ENCODE measurements at places on chromosomes 11 and 22. TPM values are rescaled to one million over a fixed set of nuclear protein-coding genes. Genes with fewer than 3 reads are reported as not detected.

- H3K27me3 ChIP-seq: peaks cover 30% of the 10 kb centered on the region
- peak; percentile 38 for DNase-seq
These were observed 98.2 kb upstream of the NNMT start for GRCh38 chr11:114197799-114198500.

DNA sequence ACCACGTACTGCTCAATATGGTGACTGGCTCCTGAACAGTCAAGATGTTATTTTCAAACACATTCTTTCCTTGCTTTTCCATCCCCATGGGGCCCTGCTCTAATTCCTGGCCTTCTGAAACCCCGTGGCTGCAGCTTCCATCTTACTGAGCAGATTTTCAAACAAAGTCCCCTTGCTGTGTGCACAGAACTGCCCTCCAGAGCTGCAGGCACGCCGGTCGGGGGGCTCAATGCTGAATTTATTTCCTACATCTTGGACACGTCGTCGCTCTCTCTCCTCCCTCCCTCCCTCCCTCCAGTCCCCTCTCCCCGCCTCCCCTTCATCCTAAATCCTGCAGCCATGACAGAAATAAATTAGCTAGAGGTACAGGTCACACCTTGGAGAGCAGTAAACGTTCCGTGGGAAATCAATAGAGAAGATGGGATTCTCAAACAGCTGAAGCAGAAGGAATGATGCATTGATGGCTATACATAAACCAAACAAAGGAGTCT lies 243.1 kb upstream of the BLID start:
- H3K27me3 ChIP-seq: peaks cover 10% of the 10 kb centered on the region
- no peaks in the 10 kb centered on the region for H3K4me1 ChIP-seq
- no peak overlapping the region for H3K4me3 ChIP-seq
- DNase-seq: no peak
- peaks cover 9% of the 10 kb centered on the region for H3K36me3 ChIP-seq
- H3K27ac ChIP-seq: no peak overlapping the region

DNA sequence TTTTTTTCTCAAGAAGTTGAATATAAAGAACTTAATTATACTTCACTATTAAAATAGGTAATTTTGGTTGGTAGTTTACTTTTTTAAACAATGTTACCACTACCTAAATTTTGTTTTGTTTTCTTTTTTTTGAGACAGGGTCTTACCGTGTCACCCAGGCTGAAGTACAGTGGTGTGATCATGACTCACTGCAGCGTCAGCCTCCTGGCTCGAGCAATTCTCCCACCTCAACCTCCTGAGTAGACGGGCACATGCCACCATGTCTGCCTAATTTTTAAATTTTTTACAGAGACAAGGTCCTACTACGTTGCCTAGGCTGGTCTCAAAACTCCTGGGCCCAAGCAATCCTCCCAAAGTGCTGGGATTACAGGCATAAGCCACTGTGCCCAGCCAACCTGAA lies 17.6 kb downstream of the SPCS2 start:
- H3K36me3 ChIP-seq: peaks cover 13% of the 10 kb centered on the region
- no peak for DNase-seq
- peaks cover 17% of the 10 kb centered on the region for H3K4me1 ChIP-seq
- no peaks in the 10 kb centered on the region for H3K27me3 ChIP-seq
- H3K27ac ChIP-seq: no peak overlapping the region
- no peak overlapping the region for H3K4me3 ChIP-seq

- no peak overlapping the region for H3K27ac ChIP-seq
- peaks cover 19% of the 10 kb centered on the region for H3K27me3 ChIP-seq
- no peak for DNase-seq
- H3K4me1 ChIP-seq: peaks cover 37% of the 10 kb centered on the region
- no peak overlapping the region for H3K4me3 ChIP-seq
These were observed 8.6 kb upstream of the MIAT start for GRCh38 chr22:26648528-26649388.

GRCh38 chr22:32994041-32994830 lies 63.9 kb downstream of the SYN3 start:
- H3K27ac ChIP-seq: no peak overlapping the region
- H3K4me3 ChIP-seq: no peak overlapping the region
- peaks cover 16% of the 10 kb centered on the region for H3K4me1 ChIP-seq
- no peak for DNase-seq
- H3K36me3 ChIP-seq: no peaks in the 10 kb centered on the region

GRCh38 chr11:90717522-90717921 lies 494.7 kb upstream of the CHORDC1 start:
- no peak for DNase-seq
- H3K27me3 ChIP-seq: no peaks in the 10 kb centered on the region
- no peaks in the 10 kb centered on the region for H3K4me1 ChIP-seq

DNA sequence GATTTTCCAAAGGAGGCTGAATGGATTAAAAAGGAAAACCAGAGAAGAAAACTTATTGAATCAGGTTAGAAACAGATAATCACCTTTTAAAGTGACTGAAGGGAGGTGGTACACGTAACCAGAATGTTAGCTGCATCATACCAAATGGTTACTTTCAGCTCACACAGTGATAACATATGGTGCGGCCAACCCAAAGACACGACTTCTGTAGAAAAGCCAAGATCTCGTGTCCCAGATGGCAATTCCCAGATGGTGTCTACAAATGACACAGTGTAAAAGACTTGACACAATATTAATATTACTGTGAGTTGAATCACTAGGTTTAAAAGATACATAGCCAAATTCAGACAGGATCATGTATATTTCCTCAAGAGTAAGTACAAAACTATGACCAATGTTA lies 5.2 kb downstream of the PPP2R1B start:
- peaks cover 70% of the 10 kb centered on the region for H3K36me3 ChIP-seq
- H3K4me1 ChIP-seq: peaks cover 39% of the 10 kb centered on the region
- H3K27me3 ChIP-seq: 0 out of 2 replicates have a peak, but pooled peaks cover under 1% of the 10 kb centered on the region
- no peak for DNase-seq
- no peak overlapping the region for H3K4me3 ChIP-seq

DNA sequence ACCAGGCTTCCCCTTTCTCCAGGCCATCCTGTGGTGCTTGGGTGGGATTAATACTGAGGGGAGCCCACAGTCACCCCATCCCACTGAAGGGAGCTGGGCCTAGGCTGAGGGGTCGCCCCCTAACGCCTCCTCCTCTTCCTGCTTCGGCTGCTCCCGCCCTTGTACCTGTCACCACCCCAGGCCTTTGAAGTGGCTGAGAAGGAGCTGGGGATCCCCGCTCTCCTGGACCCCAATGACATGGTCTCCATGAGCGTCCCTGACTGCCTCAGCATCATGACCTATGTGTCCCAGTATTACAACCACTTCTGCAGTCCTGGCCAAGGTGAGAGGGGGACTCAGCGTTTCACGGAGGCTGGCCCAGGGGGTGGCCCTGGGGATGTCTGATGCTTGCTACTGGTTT lies 6.1 kb downstream of the MICALL1 start:
- peaks cover 37% of the 10 kb centered on the region for H3K4me1 ChIP-seq
- H3K27me3 ChIP-seq: no peaks in the 10 kb centered on the region
- no peak overlapping the region for H3K4me3 ChIP-seq
- peaks cover 22% of the 10 kb centered on the region for H3K36me3 ChIP-seq
- DNase-seq: no peak
- H3K27ac ChIP-seq: no peak overlapping the region

GRCh38 chr22:21051145-21051830 lies 5.5 kb downstream of the LRRC74B start:
- no peak overlapping the region for H3K4me3 ChIP-seq
- 0 out of 2 replicates have a peak overlapping the region, but pooled peaks have one; percentile 23 for H3K27ac ChIP-seq
- H3K4me1 ChIP-seq: peaks cover 26% of the 10 kb centered on the region
- no peak for DNase-seq

GRCh38 chr11:64935359-64936081 lies at the start of gene GPHA2:
Gene GPHA2, minus strand, starts transcription at chr11:64935893. Its CDS starts 433 bp downstream, at chr11:64935460.
- H3K4me1 ChIP-seq: peaks cover 8% of the 10 kb centered on the region
- no peak within 1 kb of the TSS for H3K4me3 ChIP-seq
- no peak for DNase-seq
- H3K27ac ChIP-seq: no peak within 1 kb of the TSS
- H3K36me3 ChIP-seq: peaks cover 21% of the 10 kb centered on the region

DNA sequence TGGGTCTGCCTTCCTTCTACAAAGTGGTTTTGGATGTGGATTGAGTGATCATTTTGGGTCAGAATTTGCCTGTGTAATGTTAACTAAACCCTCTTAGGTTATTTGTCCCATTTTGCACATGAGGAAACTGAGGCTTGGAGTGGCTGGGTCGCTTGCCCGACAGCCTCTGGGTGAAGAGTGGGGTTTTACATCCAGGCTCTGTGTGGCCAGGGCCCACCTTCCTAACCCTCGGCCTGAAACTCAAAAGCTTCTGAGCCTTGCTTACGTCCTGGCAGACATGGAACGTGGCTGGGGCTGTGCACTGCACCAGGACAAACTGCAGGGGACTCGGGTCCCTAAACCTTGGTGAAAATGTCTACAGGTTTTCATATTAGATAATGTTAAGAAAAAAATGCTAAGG lies 542.4 kb downstream of the TBC1D22A start:
- H3K27me3 ChIP-seq: no peaks in the 10 kb centered on the region
- no peak overlapping the region for H3K4me3 ChIP-seq
- no peak overlapping the region for H3K27ac ChIP-seq
- H3K36me3 ChIP-seq: no peaks in the 10 kb centered on the region
- H3K4me1 ChIP-seq: peaks cover 17% of the 10 kb centered on the region

DNA sequence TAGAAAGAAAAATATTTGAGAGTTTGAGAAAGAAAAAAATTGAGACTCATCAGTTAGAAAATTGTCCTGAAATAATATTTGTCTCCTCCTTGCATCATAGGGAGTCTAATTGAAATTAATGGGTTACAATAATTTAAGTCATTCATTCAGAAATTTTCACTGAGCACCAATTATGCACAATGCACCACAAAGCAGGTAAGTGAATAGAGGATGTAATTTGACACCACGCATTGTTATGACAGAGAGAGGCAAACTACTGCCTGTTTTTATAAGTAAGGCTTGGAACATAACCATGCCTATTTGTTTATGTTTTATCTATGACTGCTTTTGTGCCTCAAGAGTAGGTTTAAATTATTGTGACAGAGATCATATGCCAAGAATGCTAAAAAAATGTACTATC lies 537.9 kb upstream of the FAT3 start:
- H3K4me1 ChIP-seq: no peaks in the 10 kb centered on the region
- no peak overlapping the region for H3K4me3 ChIP-seq
- DNase-seq: no peak
- no peak overlapping the region for H3K27ac ChIP-seq
- H3K36me3 ChIP-seq: no peaks in the 10 kb centered on the region
- no peaks in the 10 kb centered on the region for H3K27me3 ChIP-seq

DNA sequence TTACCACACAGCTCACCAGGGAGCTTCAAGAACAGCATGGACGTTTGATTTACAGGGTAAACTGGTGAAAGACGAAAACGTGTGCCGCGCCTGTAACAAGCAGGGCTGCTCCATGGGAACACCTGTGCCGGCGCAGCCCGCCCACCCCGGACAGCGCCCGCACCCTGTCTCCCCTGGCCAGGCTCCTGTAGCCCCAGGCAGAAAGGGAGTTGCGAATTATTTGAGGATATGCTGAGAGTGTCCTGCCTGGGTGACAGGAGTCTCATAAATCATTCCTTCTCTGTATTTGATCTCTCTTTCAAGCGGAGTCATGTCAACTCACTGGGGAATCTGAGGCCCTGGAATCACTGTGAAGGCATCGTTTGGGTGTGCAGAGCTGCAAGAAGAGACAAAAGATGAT lies 804.3 kb downstream of the OPCML start:
- DNase-seq: no peak
- no peaks in the 10 kb centered on the region for H3K27me3 ChIP-seq
- peaks cover 8% of the 10 kb centered on the region for H3K36me3 ChIP-seq
- no peak overlapping the region for H3K4me3 ChIP-seq
- H3K27ac ChIP-seq: no peak overlapping the region
- H3K4me1 ChIP-seq: peaks cover 11% of the 10 kb centered on the region

DNA sequence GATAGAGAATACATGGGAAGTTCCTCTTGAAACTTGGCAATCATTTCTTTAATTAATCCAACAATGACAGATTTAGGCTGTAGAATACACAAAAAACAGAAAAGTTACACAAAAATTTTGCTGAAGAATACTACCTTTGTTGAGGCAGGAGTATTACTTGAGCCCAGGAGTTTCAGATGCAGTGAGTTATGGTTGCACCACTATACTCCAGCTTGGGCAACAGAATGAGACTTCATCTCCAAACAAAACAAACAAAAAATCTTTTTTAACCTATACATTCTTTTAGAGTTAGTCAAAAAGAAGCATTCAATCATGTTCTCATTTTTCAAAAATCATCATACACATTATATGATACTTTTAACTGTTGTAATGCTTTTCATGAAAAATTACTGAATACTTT lies 22.1 kb downstream of the UEVLD start:
- H3K36me3 ChIP-seq: peaks cover 14% of the 10 kb centered on the region
- no peak for DNase-seq
- no peak overlapping the region for H3K27ac ChIP-seq
- peaks cover 31% of the 10 kb centered on the region for H3K4me1 ChIP-seq

DNA sequence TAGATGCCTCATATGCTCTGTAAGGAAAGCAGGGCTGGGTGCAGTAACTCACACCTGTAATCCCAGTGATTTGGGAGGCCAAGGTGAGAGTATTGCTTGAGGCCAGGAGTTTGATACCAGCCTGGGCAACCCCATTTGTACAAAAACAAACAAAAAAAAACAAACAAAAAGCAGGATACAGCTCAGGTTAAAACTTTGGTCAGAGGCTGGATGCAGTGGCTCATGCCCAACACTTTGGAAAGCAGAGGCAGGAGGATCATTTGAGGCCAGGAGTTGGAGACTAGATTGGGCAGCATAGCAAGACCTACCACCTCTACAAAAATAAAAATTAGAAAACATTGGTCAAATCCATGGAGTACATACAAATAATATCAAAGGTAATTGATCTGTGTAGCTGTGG lies 7.9 kb downstream of the CUL5 start:
- no peak overlapping the region for H3K4me3 ChIP-seq
- no peak for DNase-seq
- no peaks in the 10 kb centered on the region for H3K36me3 ChIP-seq
- no peak overlapping the region for H3K27ac ChIP-seq
- H3K4me1 ChIP-seq: peaks cover 29% of the 10 kb centered on the region
- no peaks in the 10 kb centered on the region for H3K27me3 ChIP-seq

- peaks cover 33% of the 10 kb centered on the region for H3K4me1 ChIP-seq
- peak overlapping the region; percentile 21 for H3K4me3 ChIP-seq
- peak overlapping the region; percentile 80 for H3K27ac ChIP-seq
These were observed 82.5 kb upstream of the PICALM start for GRCh38 chr11:86151174-86152005.

- no peak overlapping the region for H3K27ac ChIP-seq
- DNase-seq: no peak
- peaks cover 3% of the 10 kb centered on the region for H3K27me3 ChIP-seq
- no peaks in the 10 kb centered on the region for H3K36me3 ChIP-seq
- no peak overlapping the region for H3K4me3 ChIP-seq
These were observed 6.0 kb upstream of the HSD17B12 start for GRCh38 chr11:43674560-43674959.

Gene OR5A1
- total RNA-seq: not detected

Gene HEPHL1
- total RNA-seq: not detected

Gene KRTAP5-8
- total RNA-seq: not detected

Gene CCDC87
- 0.18 TPM for total RNA-seq

Gene CATSPER1
- total RNA-seq: 3.3 TPM

Gene REXO2
- total RNA-seq: 268 TPM

Gene LMF2
- 119 TPM for total RNA-seq

Gene MRGPRX3
- total RNA-seq: not detected

Gene DRAP1
- total RNA-seq: 639 TPM

Gene DBX1
- total RNA-seq: not detected

Gene NCF4
- not detected for total RNA-seq

Gene LMNTD2
- 0.89 TPM for total RNA-seq

Gene OR52N4
- not detected for total RNA-seq

Data from HFFc6 (cell line).